Stimulated activated CD8-positive, alpha-beta memory T cell treated with anti-CD3 and anti-CD28 coated beads, Interleukin-4, amount 100 ng/mL, for 1 hour (primary cell): ENCODE measurements at places on chromosomes 2 and 18.

- DNase-seq, result no peak
These were observed 214.2 kb downstream of the BCL11A start for GRCh38 chr2:60339286-60339685.

GRCh38 chr2:29578084-29578598 lies 343.2 kb downstream of the ALK start:
- DNase-seq, result no peak

DNA sequence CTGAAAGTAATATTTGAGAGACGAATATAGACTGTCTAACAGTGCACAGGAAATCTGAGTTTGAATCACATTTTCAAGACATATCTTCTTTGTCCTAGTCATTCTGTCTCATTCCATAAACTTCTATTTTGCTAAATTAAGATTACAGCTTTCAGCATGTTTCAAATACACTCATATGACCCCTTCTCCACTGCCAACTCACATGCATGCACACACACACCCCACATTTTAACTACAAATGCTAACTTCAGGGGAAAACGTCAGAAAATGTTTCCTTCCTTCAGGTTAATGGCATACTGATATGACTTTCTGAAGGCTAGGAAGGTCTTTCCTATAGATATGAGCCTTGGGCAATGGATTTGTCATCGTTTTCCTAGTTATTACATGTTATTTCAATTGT lies 373.7 kb downstream of the RBM43 start:
- no peak for DNase-seq

GRCh38 chr18:47247416-47248114 lies 3.9 kb downstream of the SKOR2 start:
- DNase-seq, result no peak

GRCh38 chr2:240561325-240561971 lies 1.3 kb downstream of the DUSP28 start:
- DNase-seq, result no peak

DNA sequence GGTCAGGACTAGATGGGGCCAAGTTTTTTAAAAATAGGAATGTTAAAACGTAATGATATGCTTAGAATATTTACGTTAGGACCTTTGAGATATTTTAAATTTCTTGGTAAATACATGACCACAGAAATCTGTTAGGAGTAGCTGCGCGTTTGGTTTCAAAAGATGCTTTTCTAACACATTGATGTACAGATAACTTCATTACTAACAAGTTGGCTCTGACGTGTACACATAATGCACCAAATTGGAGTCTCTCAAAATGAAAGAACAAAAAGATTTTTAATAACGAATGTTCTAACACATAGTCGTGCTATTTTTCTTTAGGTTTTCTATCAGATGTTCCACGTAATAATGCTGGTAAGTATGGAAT lies 608 bp downstream of the PHOSPHO2 start:
- no peak for DNase-seq

DNA sequence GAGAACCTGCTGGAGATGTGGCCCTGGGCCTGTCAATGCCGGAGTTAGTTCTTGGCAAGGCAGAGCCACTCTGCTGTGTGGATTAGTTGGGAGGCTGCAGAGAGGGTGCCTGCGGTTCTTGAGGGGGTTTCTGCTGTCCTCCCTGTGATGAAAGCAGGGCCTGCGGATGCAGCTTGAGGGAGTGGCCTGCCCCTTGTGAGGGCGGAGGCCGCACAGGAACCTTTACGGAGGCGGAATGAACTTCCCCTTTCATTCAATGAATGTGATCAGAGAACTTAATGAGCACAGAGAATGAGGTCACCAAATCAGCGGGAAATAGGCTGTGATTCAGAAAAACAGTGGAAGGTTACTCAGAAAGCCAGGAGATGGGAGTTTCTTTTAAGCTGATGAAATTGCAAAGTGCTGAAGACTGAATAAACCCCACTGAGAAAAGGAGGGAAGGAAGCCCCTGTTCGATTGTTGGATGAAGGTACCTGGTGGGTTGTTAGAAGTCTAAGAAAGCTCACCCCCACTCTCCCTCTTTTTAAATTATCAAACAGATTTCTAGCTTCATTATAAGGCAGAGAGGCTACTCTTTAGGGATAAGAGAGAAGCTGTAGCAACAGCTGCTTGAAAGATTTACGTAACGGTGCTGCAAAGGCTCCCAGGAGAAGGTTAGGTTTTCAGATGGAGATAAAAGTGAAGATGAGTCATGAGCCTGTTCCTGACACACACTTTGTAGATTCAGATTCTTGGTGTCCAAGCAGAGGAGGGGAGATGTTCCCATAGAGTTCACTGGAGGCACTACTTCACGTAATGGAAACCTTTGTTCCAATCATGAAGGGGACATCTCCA lies 47.4 kb downstream of the VWA3B start:
- no peak for DNase-seq

DNA sequence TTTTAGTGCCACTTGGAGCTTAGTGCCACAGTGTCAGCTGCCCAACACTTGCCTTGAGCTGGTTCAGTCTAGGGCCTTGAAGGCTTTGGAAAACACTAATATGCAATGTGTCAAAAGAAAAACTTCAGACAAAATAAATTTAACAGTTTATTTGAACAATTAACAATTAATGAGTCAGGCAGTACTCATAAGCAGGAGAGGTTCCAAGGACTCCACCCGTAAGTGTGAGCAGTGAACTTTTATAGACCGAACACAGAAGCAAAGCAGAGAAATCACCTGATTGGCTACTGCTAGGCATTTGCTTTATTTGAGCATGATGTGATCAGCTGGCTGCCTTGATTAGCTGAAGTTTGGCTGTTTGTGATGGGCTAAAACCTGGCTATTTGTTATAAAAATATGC lies 49.5 kb upstream of the TBC1D8 start:
- no peak for DNase-seq

DNA sequence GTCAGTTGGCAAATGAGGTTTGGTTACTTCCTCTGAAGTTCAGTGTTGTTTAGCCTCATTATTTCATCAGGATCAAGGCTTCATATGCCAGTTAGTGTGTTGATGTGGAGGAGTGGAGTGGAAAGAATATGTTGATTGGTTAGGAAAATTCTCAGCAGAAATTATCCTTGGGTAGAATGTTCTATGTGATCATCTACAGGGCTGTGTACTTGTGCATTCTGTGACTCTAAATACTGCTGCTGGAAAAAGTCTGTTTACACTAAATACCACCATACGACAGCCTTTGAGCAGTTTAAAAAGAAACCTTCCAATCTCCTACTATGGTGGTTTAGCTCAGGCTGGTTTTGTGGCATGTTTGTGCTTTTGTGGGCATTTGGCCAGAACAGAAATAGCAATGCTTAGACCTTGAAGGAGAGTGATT lies 25.8 kb downstream of the CAB39 start:
- no peak for DNase-seq

DNA sequence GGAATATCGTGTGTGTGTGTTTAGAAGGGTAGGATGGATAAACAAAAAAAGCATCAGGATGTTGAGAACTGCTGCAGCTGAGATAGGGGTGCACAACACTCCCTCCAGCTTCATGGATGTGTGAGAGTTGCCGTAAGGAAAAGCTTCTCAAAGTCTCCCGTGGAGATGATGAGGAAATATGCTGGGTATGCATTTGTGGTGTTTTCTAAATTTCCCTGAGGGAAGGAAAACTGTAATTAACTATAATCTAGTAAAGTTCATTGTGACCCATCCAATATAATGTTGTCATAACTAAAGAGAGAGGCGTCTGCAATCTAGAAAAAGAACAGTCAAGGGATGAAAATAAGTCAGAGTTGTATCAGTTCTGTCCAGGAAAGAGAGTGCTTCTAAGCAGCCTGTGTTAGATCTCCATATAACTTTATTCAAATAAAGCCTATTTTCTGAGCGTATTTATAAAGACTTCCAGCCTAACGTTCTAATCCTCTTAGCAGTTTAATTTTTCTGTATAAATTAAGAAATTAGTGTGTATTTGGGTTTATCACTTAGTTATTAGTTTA lies 7.3 kb upstream of the LMAN2L start:
- no peak for DNase-seq

DNA sequence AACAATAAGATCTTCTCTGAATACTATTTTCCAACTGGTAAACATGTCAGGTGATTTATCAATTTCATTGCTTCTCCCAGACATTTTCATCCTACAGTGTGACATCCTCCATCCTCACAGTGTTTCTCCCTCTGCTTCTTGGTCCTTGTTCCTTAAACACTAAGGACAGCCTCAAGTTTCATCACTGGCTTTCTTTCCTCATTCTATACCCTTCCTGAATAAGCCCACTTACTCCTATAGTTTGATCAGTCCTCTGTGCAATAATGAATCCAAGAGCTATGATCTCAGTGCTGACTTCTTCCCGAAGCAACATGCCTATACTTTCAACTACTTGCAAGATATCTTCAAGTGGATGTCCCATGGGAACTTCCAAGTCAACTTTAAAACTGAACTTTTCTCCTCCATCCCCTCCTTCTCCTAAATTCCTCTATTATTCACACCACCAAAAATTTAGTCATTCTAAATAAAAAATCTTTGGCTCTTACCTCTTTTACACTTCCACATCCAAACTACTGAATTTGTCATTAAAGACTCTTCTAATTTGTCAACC lies 87.6 kb downstream of the FAM228A start:
- no peak for DNase-seq

- no peak for DNase-seq
These were observed 45.1 kb upstream of the FOSL2 start for GRCh38 chr2:28347596-28347995.

DNA sequence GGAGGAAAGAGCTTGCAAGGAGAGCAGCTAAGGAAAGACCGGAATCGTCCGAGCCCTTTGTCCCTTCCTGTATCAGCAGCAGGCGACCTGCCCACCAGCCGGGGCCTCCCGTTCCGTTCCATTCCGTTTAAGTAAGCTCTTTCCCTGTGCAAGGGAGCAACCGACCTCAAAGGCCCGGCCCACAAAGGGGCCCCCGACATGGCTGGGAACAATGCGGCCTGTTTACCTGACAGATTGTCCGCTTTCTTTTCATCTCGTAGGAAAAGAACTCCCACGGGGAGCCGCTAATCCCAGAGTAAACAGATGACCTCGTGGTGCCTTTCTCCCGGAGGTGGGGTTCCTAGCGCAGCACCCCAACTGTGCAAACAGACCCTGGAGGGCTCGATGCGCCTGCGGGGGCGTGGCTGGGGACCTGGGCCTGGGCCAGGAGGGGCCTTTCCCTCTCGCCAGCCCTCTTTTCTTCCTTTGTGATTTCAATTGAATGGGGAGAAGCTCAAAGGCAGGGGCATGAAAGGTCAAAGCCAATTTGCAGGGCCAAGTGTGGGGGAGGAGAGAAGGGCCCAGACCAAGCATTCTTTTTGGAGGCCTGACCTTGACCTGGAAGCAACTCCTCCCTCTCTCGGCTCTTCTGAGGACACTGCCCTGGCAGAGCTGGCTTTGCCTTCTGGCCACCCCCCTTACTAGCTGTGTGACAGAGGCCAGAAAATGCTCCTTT lies 120.2 kb downstream of the INHBB start:
- DNase-seq, result no peak

GRCh38 chr2:122179492-122180165 lies 424.2 kb downstream of the TSN start:
- DNase-seq, result no peak
